Dermis blood vessel endothelial cell (primary cell): ENCODE measurements at places on chromosomes 16 and 17. TPM values are rescaled to one million over a fixed set of nuclear protein-coding genes. Genes with fewer than 3 reads are reported as not detected.

GRCh38 chr16:8676737-8677375 lies 2.4 kb downstream of the ABAT start:
- DNase-seq, result no peak

GRCh38 chr17:70158180-70158579 lies 11.2 kb upstream of the KCNJ2 start:
- DNase-seq, result peak; percentile 98

DNA sequence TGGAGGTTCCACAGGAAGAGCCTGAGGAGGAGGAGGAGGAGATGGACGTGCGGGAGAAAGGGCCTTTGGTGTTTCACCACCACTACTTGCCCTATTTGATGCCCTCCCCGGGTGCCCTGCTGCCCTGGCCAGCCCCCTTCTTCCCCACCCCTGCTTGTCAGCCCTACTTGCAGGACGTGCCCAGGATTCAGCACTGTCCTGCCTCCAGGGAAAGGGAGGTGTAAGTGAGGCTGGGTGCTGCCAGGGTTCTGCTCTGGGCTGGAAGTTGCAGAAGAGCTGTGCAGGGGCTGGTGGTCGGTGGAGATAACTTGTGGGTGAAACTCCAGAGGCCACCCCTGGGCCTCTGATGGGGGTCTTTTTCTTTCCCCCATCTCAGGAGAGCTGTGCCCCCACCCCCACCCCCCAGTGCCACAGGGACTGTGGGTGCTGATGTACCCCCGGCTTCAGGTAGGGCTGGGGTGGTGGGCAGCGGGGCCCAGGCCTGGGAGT lies 3.0 kb downstream of the PRR29 start:
- no peak for DNase-seq

DNA sequence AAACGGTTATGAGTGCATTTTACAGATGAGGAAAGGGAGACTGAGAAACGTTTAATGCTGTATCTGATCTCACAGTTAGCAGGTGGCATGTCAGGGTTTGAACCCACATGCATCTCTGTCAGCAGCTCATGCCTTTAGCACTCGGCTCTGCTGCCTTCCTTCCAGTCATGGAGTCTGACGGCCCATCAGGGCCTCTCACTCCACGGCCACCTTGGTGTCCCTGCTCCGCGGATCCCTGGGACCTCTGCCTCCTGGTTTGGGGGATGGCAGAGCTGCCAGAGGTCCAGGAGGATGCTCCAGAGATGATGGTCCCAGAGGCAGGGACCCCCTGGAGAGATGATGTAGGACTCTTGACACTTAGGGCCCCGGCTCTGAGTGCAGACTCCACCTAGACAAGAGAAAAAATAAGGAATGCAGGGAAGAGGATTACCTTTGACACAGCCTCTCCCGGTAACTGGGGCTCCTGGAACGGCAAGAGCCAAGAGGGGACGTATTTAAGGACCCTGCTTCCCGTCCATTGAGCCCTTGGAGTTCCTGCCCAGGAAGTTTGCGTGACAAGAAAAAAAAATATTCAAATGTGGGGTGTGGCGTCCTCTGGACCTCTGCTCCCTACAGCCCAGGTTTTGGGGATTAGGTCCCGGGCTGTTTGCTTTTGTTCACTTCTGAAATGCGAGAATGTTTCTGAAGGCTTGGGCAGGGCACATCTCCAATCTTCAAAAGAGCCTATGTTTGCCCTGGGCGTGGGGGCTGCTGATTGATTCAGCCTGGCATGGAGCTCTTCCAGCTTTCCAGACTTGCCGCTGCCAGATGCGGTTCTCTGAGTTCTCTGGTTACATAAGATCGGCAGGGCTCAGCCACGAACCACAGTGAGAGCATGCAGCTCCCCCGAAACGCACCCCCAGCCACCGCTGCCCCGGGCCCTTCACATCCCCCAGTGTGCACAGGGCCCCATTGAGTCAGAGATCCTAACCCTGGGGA lies at the start of gene ALDH3A1:
Gene ALDH3A1 (minus strand): TSS at position 470 of the 978 bp plus-strand sequence. CDS start 3,169 bp downstream, outside the sequence.
- DNase-seq, result no peak

- DNase-seq, result no peak
These were observed 201.5 kb upstream of the CACNG5 start for GRCh38 chr17:66633317-66633965.

GRCh38 chr17:82116246-82116645 lies 18.2 kb upstream of the FASN start:
- DNase-seq, result no peak

- no peak for DNase-seq
These were observed 9.2 kb upstream of the MSLN start for GRCh38 chr16:751152-752006.

DNA sequence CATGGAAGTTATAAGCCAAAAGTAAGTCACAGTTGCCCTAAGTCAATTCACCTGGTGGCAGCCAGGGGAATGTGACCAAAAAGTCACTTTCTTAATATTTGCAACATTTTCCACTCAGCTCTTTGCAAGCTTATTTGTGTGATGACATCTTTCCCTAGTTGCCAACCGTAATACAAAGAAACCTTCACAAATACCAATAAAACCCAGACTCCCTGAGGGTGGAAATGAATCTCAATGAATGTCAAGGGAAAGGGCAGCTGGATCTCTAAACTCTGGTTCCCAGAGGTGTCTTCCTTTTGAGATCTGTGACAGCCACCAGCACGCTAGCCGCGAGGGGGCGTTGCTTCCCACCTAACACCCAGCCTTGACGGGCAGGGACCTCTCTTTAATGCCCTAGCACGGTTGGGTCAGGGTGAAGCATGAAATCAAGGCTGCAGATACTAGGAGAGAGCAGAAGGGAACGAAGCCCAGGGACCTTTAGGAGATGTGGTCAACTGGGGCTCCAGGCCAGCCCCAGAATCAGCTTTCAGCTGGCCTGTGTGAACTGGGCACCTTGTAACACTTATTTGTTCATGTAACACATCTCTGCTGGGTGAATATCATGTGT lies 82.2 kb downstream of the CMC2 start:
- DNase-seq, result peak; percentile 91

GRCh38 chr17:67059372-67059771 lies 15.0 kb downstream of the CACNG1 start:
- DNase-seq, result no peak

DNA sequence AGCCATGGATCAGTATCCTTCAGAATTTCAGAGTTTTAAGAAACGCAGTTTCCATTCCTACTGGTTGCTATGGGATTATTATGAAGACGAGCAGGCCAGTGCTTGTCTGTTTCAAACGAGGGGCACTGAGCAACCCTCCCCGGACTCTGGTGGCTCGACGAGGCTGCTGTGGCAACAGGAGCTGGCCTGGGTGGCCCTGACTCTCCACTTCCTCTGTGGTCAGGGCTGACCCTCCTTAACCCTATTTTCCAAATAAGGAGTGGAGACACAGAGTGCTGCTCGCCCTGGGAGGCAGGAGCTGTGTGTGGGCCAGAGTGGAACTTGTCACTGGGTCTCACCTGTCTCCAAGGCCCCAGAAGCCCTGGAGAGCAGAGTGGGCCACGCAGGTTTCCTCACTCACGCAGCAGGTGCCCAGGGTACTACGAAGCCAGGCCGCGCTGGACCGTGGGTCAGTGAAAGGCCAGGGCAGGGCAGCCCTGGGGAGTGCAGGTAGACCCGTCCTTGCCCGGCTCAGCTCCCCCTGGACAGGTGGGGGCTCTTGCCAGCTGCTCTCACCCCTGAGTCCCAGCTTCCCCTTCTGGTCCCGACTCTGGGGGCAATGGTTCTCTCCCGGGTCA lies 3.3 kb downstream of the GALNS start:
- no peak for DNase-seq

- DNase-seq, result no peak
These were observed 7.6 kb downstream of the PPM1E start for GRCh38 chr17:58763263-58763662.

DNA sequence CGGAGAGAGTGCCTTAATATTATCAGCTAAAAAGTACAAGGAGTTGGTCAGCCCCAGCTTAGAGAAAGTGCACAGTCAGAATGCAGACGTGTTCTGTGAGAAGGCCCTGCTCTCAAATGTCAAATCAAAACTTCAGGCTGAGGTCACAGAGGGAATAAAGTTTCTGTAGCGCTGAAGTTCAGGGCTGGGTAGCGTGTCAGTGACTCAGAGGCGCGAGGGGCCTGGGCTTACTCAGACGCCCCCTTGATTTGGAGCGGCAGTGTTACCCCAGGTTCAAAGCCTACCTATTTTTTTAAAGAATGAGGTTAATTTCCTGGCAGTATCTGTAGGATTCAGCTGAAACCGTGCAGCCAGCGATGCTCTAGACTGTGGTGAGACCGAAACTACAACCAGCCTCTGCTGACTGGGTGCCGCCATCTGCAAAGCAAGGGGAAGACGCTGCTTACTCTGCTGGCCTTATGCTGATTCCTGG lies 4.8 kb downstream of the CIAO3 start:
- DNase-seq, result no peak

DNA sequence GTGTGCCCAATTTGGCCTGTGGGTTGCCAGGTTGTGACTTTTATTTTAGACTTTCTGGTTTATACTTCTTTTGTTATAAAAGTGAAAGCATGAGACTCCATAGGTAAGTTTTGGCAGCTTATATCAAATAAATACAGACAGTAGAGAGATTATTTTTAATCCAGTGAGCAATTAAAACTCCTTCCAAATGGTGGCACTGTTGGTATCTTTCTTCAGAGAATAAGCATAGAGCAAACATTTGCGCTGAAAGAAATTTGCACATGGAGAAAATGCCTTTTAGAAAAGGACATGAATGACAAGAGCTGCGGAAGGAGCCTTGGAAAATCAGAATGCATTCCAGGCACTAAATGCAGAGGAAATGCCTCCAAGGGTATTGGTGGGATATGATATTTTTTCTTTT lies 46.1 kb upstream of the DNAJA2 start:
- DNase-seq, result peak; percentile 30

DNA sequence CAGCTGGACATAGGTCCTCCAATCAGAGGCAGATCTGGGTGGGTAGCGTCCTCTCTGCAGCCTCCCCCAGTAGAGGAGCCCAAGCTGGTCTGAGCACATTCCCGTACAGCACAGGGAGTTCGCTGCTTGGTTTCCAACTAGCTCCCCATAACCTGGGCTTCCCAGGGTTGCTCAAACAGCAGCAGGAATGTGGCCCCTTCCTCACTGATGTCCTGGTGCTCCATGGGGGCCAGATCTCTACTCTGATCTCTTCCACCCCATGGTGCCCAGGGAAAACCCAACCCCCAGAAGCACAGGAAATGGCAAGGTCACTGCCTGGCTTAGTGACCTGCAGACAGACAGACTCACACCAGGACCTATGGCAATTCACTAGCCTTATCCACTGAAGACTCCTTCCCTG lies 11.1 kb upstream of the MMP2 start:
- no peak for DNase-seq

- no peak for DNase-seq
These were observed 76.0 kb downstream of the ZNF778 start for GRCh38 chr16:89293276-89294143.

- peak; percentile 35 for DNase-seq
These were observed 4.4 kb downstream of the CRLF3 start for GRCh38 chr17:30819971-30820705.

- no peak for DNase-seq
These were observed 30.5 kb downstream of the MGRN1 start for GRCh38 chr16:4654964-4655590.

DNA sequence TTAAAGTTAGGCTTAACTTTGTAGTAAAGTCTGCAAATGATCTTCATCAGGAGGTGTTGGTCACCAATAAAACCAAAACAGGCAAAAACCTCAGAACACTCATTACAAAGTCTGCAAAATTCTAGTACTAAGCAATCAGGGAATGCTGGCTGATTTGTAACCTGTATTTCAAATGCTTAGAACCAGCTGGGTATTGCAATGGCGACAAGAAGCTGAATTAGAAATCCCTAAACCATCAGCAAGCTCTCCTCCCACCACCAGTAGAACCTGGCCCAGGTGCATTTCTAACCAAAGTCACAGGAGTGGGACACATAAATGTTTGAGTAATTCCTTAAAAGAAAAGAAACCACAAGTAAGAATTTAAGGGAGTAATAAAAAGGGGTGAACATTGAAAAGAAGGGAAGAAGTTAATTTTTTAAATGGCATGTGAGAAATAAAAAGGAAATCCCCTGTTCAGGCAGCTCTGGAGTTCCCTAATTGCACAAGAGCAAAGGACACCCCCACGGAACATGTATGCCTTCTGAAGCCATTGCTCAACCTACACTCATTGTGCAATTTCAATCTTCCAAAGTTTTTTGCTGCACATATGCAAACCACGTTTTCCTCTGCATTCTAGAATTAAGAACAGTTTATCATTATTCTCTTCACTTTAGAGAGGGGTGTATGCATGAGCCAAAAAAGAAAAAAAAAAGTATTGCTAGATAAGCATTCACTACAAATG lies 102.9 kb downstream of the HIC1 start:
- no peak for DNase-seq

GRCh38 chr16:55655381-55655896 lies 349 bp upstream of the SLC6A2 start:
- DNase-seq, result peak; percentile 2

GRCh38 chr17:62998166-62998565 lies 32.1 kb downstream of the TANC2 start:
- DNase-seq, result no peak

DNA sequence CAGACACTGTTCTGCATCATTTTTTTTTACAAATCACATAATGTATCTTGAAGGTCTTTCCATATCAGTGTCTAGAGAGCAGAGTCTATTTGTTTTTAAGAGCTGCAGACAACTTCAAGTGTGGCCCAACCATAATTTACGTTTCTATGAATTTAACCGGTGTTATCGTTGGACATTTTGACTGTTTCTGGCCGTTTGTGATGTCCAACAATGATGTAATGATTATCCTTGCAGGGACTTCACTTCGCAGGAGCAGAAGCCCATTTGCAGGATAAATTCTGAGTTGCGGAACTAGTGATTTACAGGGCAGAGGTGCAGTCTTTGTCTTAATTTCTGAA lies 26.9 kb upstream of the HLF start:
- no peak for DNase-seq

- DNase-seq, result no peak
These were observed 29.1 kb downstream of the RPTOR start for GRCh38 chr17:80573701-80574100.

GRCh38 chr17:17555151-17555550 lies 36.4 kb downstream of the PEMT start:
- no peak for DNase-seq

Gene KCNJ2
- total RNA-seq, result 2.7 and 11.6 TPM in 2 replicates

Gene CFAP97D1
- not detected in 2 replicates for total RNA-seq

Gene CDRT15
- total RNA-seq, result not detected in 2 replicates

Gene CLEC18A
- total RNA-seq, result 0.14 and 0.68 TPM in 2 replicates

Gene HASPIN
- total RNA-seq, result 4.3 and 14.3 TPM in 2 replicates

Gene PPP1R9B
- 35.2 and 45.8 TPM in 2 replicates for total RNA-seq

Gene PSMC3IP
- total RNA-seq, result 4.9 and 5.5 TPM in 2 replicates

Gene STARD3
- 46.6 and 73.2 TPM in 2 replicates for total RNA-seq

Gene ADAMTS18
- 64.5 and 89.3 TPM in 2 replicates for total RNA-seq

Gene LPO
- total RNA-seq, result under 0.01 TPM in 1 of 2 replicates, not detected in the other

Gene PROCA1
- total RNA-seq, result 0.51 and 0.56 TPM in 2 replicates

Gene KRTAP1-5
- not detected in 2 replicates for total RNA-seq

Gene C16orf46
- 0.23 and 0.51 TPM in 2 replicates for total RNA-seq

Gene AANAT
- not detected in 2 replicates for total RNA-seq

Gene EPOP
- 0.65 and 1.2 TPM in 2 replicates for total RNA-seq

Gene NME2
- 537 and 883 TPM in 2 replicates for total RNA-seq

Gene KRT20
- not detected in 2 replicates for total RNA-seq

Gene MYLK3
- total RNA-seq, result 0.34 and 0.37 TPM in 2 replicates

Gene MEOX1
- 0.05 and 1.4 TPM in 2 replicates for total RNA-seq

Gene ABCC1
- 35.7 and 70.6 TPM in 2 replicates for total RNA-seq

Gene SPEM1
- not detected in 2 replicates for total RNA-seq

Gene WNT3
- 0.65 and 0.85 TPM in 2 replicates for total RNA-seq
